Activated CD8-positive, alpha-beta memory T cell treated with anti-CD3 and anti-CD28 coated beads, Interleukin-2, amount 50 U/mL, for 4 hours (primary cell): ENCODE measurements at places on chromosomes 3 and 15.

DNA sequence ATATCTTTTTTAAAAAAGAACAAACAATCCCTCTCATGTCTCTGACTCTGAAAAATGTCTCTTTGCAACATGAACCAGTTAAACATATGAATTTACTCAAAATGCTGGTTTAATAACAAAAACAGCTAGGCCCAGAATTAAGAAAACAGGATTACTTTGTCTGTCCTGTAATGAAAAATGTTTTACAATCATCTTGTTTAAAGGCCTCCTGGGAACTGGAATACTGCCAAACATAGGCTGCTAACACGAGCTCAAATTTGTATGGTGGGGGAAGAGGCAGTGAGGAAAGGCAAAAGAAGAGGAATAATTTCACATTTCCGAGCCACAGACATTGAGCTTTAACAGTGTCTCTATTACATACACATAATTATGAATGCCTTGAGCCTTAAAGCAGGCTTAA lies 61.7 kb upstream of the PPIB start:
- DNase-seq = no peak

GRCh38 chr3:118587847-118588246 lies 446.8 kb downstream of the IGSF11 start:
- DNase-seq = no peak

DNA sequence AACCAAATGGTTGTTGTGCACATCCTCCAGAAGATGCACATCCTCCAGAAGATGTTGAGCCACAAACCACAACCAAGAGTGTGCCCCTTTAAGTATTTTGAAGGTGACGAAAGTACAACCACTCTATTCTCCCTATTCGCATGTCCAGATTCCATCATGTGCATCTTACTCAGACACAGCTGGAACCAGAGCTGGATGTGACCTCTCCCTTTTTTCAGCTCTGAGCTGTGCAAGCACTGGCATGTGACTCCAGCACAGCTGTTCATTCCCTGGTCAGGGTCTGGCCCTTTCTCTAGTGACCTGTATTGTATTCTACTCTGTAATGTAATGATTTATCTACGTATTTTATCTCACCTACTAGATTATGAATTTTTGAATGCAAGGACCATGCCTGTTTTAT lies 29.3 kb upstream of the DLG1 start:
- no peak for DNase-seq

- no peak for DNase-seq
These were observed 155.6 kb upstream of the STT3B start for GRCh38 chr3:31377045-31377642.

GRCh38 chr3:30707825-30708224 lies 101.4 kb downstream of the TGFBR2 start:
- DNase-seq = no peak
